GM13977 (cell line): ENCODE measurements at places on chromosomes 3 and 15.

GRCh38 chr3:58835086-58835485 is 168.5 kb upstream of the FAM3D start:
- no peak for DNase-seq

- no peak for DNase-seq
Observed at GRCh38 chr15:35705884-35706585, 160.1 kb upstream of the DPH6 start.

DNA sequence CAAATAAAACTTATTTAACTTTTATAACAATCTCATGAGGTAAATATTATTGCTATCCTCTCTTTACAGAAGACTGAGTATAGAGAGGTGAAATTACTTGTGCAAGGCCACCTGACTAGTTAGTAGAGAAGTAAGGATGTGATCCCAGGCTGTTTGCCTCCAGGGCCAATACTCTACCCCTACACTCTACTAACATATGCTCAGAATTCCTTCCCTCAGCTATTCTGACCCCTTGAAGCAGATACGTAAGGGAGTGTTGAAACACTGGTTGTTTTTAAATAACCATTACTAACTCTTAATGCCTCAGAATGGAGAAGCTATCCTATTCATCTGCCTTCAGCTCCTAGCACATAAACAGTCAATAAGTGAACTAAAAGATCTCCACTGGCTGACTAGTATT is 24.1 kb downstream of the CSTA start:
- no peak for DNase-seq

DNA sequence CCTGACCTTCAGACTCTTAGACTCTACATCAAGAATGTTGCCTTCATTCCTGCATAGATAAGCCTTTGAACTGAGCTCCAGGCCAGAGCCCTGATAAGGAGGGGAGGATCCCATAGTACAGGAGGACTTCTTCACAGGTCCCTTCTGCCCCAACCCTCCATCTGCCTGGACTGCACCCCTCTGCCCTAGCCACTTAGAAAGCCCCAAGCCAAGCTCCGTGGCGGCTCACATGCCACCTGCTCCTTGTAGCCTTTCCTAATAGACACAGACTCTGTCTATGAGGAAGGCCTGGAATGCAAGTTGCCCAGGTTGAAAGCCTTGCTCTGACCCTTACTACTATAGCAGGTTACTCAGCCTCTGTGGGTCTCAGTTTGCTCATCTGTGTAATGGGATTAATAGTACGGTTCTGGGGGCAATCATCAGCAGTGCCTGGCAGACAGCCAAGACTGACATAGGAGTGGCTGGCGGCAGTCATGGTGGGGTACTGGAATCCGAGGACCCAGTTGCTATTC is 11.6 kb downstream of the PCSK6 start:
- no peak for DNase-seq

DNA sequence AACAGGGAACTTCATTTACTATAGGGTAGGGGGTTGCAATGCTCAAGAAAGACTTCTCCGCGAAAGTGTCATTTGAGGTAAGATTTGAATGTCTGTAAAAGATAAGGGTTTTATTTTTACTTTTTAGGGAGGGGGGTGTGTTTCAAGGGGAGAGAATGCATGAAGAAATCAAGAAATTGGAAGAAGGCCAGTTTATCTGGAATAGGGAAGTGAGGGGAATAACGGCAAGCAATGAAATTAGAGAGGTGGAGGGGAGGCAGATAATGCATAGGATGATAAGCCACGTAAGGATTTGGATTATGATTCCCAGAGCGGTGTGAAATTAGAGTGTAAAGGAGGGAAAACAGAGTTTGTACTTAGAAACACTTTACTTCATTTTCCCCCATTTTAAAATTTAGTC is 63.0 kb upstream of the MB21D2 start:
- DNase-seq: no peak

DNA sequence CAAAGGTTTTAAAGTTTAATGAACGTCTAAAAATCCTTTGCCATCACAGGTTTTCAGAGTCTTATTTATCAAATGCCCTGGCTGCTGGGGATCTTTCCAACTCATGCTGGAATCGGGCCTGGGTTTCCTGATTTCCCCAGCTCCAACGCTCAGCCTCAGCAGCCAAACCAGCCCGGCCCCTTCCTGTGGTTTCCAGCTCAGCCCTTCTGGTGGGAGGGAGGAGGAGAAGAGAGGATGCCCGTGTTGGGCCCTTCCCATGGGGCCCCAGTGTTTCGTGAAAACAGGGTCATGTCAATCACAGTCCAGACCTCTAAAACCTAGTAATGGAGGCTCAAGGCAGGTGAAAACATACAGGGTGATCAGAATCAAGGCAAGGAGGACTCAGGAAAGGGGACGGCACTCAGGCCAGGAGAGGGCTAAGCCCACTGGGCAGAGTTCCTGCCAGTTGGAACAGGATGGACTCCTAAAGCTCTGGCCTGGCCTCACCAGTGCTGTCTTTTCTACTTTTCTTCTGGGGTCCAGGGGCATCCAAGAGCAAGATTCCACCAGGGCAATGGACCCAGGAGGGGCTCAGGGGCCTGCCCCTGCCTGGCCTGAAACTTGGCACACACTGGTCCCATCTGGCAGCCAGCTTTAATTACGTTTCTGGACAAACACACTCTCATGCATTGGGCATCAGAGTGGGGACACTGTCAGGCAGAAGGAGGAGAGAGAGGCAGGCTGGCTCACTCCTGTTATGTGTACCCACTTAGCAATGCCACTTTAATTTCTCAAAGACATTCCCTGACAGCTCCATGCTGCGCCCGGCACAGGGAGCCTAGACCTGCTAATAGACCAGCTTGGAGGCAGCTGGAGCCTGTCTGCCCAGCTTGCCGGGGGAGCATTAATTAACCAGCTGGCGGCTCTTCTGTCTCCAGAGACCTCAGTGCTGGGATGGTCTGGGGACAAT is 194.6 kb downstream of the FAM43A start:
- DNase-seq: no peak
